HT-29 (cell line): ENCODE measurements at places on chromosomes 16 and 17. TPM values are rescaled to one million over a fixed set of nuclear protein-coding genes. Genes with fewer than 3 reads are reported as not detected.

DNA sequence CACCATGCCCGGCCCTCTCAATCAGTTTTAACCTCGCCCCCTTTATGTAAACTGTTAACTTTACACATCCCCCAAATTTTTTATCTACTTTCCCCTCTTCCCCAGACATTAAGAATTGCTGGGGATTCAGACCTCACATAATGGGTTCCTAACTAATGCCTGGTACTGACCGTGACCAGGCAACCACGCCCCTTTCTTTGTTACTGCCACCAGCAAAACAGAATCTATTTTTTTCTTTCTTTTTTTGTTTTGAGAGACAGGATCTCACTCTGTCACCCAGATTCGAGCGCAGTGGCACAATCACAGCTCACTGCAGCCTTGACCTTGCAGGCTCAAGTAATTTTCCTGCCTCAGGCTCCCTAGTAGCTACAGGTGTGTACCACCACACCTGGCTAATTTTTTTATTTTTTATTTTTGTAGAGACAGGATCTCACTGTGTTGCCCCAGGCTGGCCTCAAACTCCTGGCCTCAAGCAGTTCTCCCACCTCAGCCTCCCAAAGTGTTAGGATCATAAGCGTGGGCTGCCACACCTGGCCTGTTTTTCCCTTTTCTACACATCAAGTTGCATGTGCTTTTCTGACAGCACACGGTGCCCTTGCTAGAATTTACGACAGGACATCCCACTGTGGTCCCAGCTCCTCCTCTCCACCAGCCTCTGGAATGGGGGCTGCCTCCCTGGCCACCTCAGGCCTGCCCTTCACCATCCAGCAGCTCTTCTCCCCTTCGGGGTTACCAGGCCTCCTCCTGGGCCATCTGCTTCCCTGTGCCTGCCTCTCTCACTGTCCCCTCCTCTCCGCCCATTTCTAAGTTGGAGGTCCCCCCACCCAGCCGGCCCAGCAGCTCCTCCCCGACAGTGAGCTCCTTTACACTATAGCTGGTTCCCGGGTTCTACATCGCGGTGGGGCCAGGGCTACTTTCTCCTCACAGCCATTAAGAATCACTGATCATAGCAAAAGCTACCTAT is 10.8 kb downstream of the CPNE2 start:
- no peak for DNase-seq

- DNase-seq, result no peak
Observed at GRCh38 chr17:12536472-12536871, 129.2 kb upstream of the MYOCD start.

GRCh38 chr16:82936941-82937551 is 310.3 kb downstream of the CDH13 start:
- no peak for DNase-seq

- DNase-seq, result no peak
Observed at GRCh38 chr17:61187038-61187437, 212.6 kb upstream of the TBX2 start.

The CCDC78 gene
- 22.9 and 30.6 TPM in 2 replicates for total RNA-seq

The KRT36 gene
- total RNA-seq, result not detected in 2 replicates
